Skeletal muscle cell (primary cell): ENCODE measurements at places on chromosomes 4 and X.
A peak's percentile ranks its signal among the peaks of the same experiment; 100 is the strongest.

DNA sequence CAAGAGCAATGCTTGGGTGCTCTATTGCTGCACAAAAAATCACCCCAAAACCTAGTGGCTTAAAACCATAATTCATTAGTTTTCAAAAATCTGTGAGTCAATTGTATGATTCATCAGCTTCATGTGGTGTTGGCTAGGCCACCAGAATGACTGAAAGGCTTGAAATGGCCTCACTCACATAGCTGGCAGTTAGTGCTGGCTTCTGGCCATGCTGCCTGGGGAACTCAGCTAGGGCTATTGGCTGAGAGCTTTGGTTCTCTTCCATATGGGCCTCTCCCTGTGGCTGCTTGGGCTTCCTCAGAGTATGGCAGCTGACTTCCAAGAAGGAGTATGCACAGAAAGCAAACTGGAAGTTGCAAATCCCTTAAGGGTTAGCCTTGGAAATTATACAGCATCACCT, 3.1 kb upstream of the MTMR1 start:
- DNase-seq: peak; percentile 88

GRCh38 chrX:100072336-100072735, 337.7 kb downstream of the PCDH19 start:
- peak; percentile 16 for DNase-seq

GRCh38 chr4:121252224-121252806, 88.2 kb upstream of the TNIP3 start:
- DNase-seq: no peak

DNA sequence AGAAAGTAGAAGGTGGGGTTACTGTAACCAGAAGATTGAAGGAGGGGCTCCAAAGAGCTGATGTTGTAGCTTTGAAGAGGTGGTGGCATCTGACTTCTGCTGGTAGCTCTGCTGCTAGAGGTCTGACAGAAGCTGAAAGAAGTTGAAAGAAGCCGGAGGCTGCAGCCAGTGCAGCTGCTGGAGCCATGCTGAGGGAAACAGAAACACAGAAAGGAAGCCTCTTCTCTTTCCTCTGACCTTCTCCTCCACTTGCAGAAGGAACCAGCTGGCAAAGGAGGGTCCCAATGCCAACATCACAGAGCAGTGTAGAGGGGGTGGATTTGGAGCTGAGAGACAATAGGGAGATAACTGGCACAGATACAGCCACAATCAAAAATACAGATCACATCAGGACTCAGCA, 89.3 kb upstream of the HHIP start:
- DNase-seq: no peak

DNA sequence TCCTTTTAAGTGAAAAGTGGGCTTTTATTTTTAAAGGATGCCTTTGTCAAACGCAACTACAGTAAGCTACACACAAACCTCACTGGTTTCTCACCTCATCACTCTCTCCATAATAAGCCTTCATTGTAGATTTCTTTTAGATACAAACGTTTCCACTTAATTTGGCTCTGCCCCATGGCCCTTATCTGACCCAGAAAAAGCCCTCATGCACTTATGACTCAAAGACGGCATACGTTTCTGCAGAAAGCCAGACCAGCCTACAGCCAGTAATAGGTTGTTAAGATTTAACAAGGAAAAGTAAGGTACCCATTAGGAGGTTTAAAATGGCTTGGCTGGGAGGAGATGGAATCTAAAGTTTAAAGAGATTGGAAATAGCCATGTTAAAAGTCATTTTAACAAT, 914.6 kb upstream of the INTU start:
- no peak for DNase-seq

DNA sequence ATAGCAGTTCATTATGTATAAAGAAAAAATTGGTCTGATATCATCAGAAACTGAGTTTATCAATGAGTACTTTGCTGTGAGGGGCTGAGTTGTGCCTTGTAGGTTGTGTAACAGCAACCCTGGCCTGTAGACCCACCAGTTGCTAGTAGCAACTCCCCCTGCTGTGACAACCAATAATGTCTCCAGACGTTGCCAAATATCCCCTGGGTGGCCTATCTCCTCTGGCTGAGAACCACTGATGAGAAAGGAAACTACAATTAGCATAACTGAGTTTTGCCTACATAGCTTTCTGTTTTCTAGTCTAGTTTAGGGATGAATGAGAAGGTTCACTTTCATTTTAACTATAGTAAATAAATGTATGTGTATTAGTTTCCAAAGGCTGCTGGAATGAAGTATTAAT, 234.1 kb downstream of the CPE start:
- no peak for DNase-seq

GRCh38 chr4:142203505-142203904, 567.1 kb downstream of the IL15 start:
- DNase-seq: no peak

GRCh38 chr4:118765399-118765798, 70.5 kb downstream of the SEC24D start:
- peak; percentile 95 for DNase-seq
